ENCODE measurements at places on chromosomes 1 and 21. TPM values are rescaled to one million over a fixed set of nuclear protein-coding genes. Genes with fewer than 3 reads are reported as not detected.

NDUFS5 gene
- total RNA-seq, result 272 TPM

OR6K3 gene
- not detected for total RNA-seq

FCGR2B gene
- total RNA-seq, result 30.7 TPM

RGS4 gene
- total RNA-seq, result not detected

MAP3K7CL gene
- 119 TPM for total RNA-seq

ZFP69B gene
- total RNA-seq, result 2.9 TPM

UBR4 gene
- 164 TPM for total RNA-seq

MROH9 gene
- total RNA-seq, result under 0.01 TPM

STUM gene
- total RNA-seq, result not detected

RXFP4 gene
- not detected for total RNA-seq

SLC6A9 gene
- total RNA-seq, result not detected

OR2L2 gene
- total RNA-seq, result under 0.01 TPM

NBPF6 gene
- not detected for total RNA-seq

KCNK2 gene
- total RNA-seq, result 0.10 TPM

PLCH2 gene
- 4.7 TPM for total RNA-seq

ATP6V1G3 gene
- not detected for total RNA-seq

PALMD gene
- not detected for total RNA-seq

KRTAP13-2 gene
- total RNA-seq, result not detected

RPTN gene
- total RNA-seq, result not detected

MAB21L3 gene
- total RNA-seq, result under 0.01 TPM

AK5 gene
- 16.3 TPM for total RNA-seq

PRKAA2 gene
- total RNA-seq, result under 0.01 TPM

NIPAL3 gene
- total RNA-seq, result 17.9 TPM

LRRC71 gene
- total RNA-seq, result not detected

LEFTY1 gene
- 0.84 TPM for total RNA-seq

BRDT gene
- not detected for total RNA-seq

LIN28A gene
- total RNA-seq, result not detected

CFHR1 gene
- total RNA-seq, result not detected

BLACAT1 gene
- total RNA-seq, result not detected

MFSD2A gene
- 8.4 TPM for total RNA-seq

ITLN2 gene
- not detected for total RNA-seq

NBPF19 gene
- total RNA-seq, result 57.6 TPM

CBR3 gene
- total RNA-seq, result 4.1 TPM

DCDC2B gene
- total RNA-seq, result not detected

MPL gene
- 2.3 TPM for total RNA-seq

LAD1 gene
- total RNA-seq, result not detected

OR10Z1 gene
- total RNA-seq, result 0.31 TPM

OLFML2B gene
- total RNA-seq, result 0.10 TPM

ATAD3B gene
- total RNA-seq, result 11.5 TPM

RIMS3 gene
- 0.84 TPM for total RNA-seq

WNT2B gene
- total RNA-seq, result 0.31 TPM

S100A11 gene
- 63.4 TPM for total RNA-seq

ESPN gene
- total RNA-seq, result 0.52 TPM

CFAP74 gene
- under 0.01 TPM for total RNA-seq

HIPK1 gene
- 99.5 TPM for total RNA-seq

PRAMEF11 gene
- total RNA-seq, result not detected

SAMD11 gene
- not detected for total RNA-seq

ABCD3 gene
- total RNA-seq, result 10.6 TPM

NT5C1A gene
- total RNA-seq, result 0.31 TPM

SLAMF7 gene
- 12.9 TPM for total RNA-seq

KRTAP11-1 gene
- total RNA-seq, result not detected

CNKSR1 gene
- total RNA-seq, result 0.42 TPM

GJA8 gene
- not detected for total RNA-seq

UTS2 gene
- total RNA-seq, result 1.4 TPM

PARS2 gene
- 0.10 TPM for total RNA-seq
